Left kidney (tissue), 8 donors: ENCODE measurements at places on chromosomes 6 and 20. TPM values are rescaled to one million over a fixed set of nuclear protein-coding genes. Genes with fewer than 3 reads are reported as not detected.

GRCh38 chr6:105748737-105749161 is 337.4 kb upstream of the PRDM1 start:
- DNase-seq = no peak

The ATP9A gene
- polyA plus RNA-seq = 62.4 TPM

The C20orf141 gene
- polyA plus RNA-seq = not detected

DNA sequence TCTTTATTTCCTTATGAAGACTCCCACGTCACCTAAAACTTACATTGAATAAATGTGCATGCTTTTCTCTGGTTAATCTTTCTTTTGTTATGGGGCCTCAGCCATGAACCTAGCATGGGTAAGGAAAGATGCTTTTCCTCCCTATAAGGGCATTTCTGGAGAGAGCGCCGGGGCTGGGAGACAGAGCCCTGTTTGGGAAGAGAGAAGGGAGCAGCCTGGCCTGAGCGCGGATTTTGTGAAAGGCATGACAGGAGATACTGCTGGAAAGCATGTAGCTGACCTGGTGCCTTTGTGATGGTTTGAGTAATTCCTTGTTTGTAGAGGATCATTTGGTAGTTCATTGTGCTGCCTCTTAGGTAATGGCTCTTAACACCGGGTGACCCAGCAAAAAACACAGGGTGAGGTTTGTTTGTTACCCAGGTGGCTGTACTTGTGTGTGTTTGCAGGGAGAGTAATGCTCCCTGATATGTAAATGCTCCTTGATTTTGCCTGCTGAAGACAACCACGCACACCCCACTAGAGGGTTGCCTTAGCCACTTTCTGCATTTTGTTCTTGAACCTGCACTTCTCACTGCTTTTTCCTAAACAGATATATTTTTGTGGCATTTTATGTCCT is 59.2 kb downstream of the ANKRD6 start:
- no peak for DNase-seq

The RBPJL gene
- polyA plus RNA-seq = not detected

GRCh38 chr6:30100585-30101443 is 12.1 kb downstream of the TRIM31 start:
- DNase-seq = peak; percentile 15

DNA sequence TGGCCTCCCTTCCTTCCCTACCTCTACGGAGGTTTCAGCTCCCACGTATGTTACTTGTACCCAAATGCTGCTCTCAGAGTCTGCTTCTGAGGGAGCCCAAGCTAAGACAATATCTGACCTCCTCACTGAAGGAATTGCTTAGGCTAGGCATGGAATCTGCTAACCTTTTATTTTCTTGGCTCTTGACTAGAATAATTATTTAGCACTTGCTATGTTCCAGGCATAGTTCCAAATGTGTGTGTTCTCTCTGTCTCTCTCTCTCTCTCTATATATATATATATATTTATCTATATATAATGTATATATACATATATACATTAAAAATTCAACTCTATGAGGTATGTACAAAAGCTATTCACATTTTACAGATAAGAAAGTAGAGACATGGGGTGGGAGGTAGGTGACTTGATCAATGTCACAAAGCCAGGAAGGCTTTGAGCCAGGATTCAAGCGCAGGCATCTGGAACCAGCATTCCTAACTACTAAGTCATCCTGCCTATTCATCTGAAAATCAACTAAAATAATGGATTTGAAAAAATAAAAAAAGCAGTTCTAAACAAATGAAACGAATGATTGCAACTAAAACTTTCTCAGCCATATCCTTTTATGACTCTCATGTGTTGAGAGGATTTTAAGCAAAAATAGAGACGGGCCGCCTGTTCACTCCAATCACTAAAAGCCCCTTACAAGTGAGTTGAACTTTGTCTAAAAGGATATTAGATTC is 189.7 kb upstream of the JAG1 start:
- no peak for DNase-seq

- DNase-seq = no peak
Measured at GRCh38 chr6:112054001-112054400, at the start of gene CCN6. Gene CCN6, plus strand, starts transcription at chr6:112054104. Its CDS starts 254 bp downstream, at chr6:112054358.

- DNase-seq = no peak
Measured at GRCh38 chr6:24859132-24859531, 60.4 kb upstream of the ARMH2 start.

GRCh38 chr20:2210646-2211552 is 84.9 kb upstream of the TGM3 start:
- DNase-seq = peak; percentile 28

DNA sequence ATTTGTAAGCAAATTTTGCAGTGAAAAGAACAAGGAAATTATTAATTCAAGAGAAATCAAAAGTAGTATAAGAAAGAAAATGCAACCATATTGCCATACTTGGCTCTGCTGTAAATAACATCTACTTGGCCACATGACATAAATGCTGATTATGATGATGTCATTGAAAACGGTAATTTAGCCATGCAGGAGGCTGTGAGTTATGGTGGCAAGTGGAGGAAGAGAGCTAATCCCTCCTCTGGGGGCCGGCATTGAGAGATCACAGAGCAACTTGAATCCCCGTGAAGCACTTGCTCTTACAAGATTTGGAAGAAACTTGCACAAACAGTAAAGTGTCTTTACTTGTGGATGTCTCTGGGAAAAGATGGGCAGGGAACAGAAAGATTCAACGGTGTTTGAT is 456.6 kb downstream of the PREX1 start:
- DNase-seq = no peak

GRCh38 chr20:12305188-12305950 is 387.7 kb downstream of the BTBD3 start:
- no peak for DNase-seq

The MAN1A1 gene
- 89.9 TPM for polyA plus RNA-seq

The RNGTT gene
- 18.1 TPM for polyA plus RNA-seq

GRCh38 chr6:79954849-79955248 is 7.5 kb upstream of the ELOVL4 start:
- DNase-seq = no peak

The LY86 gene
- polyA plus RNA-seq = 1.1 TPM

GRCh38 chr6:82017773-82018172 is 229.8 kb downstream of the IBTK start:
- no peak for DNase-seq

- DNase-seq = no peak
Measured at GRCh38 chr6:146884728-146885127, 286.0 kb downstream of the ADGB start.

- DNase-seq = no peak
Measured at GRCh38 chr20:61754976-61755778, 310.5 kb downstream of the TAF4 start.

GRCh38 chr6:152821525-152821924 is 70.9 kb downstream of the VIP start:
- DNase-seq = no peak

DNA sequence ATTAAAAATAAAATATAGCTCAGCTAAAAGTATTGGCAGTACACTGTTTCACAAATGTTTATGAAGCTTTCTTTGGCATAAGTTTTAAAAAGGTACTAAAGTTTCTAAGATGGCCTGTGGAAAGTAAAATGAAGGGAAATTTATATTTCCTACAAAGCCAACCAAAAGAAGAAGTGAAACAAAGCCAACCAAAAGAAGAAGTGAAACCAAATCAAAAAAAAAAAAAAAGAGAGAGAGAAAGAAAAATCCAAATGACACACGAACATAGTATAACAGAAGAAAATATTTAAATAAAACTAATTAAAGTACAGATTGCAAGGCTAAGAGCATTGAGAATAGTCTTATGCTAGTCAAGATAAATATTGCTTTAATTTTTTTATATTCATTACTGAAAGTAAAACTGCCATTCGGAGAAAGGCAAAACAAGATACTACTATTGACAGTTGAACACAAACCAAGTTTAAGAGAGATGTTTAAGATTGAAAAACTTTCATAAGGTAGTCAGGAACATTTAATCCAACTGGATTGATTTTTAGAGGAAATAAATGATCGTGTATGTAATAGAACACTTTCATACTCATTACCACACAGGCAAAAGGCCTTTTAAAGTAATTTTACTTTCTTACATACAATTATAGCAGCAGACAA is 12.8 kb upstream of the KHDRBS2 start:
- no peak for DNase-seq

- DNase-seq = no peak
Measured at GRCh38 chr6:34230653-34231371, 5.9 kb upstream of the HMGA1 start.

The SESN1 gene
- polyA plus RNA-seq = 28.8 TPM

The FOXQ1 gene
- polyA plus RNA-seq = 10.9 TPM

The TNNC2 gene
- 0.47 TPM for polyA plus RNA-seq

GRCh38 chr20:38829296-38829875 is 23.9 kb downstream of the PPP1R16B start:
- no peak for DNase-seq

The SRC gene
- 53.5 TPM for polyA plus RNA-seq

GRCh38 chr20:25242231-25242630 is 5.7 kb upstream of the PYGB start:
- no peak for DNase-seq

The SLC17A9 gene
- polyA plus RNA-seq = 1.7 TPM

GRCh38 chr6:28269492-28269891 is 2.5 kb downstream of the ZSCAN26 start:
- DNase-seq = no peak

- no peak for DNase-seq
Measured at GRCh38 chr6:128029826-128030225, 129.0 kb upstream of the THEMIS start.

DNA sequence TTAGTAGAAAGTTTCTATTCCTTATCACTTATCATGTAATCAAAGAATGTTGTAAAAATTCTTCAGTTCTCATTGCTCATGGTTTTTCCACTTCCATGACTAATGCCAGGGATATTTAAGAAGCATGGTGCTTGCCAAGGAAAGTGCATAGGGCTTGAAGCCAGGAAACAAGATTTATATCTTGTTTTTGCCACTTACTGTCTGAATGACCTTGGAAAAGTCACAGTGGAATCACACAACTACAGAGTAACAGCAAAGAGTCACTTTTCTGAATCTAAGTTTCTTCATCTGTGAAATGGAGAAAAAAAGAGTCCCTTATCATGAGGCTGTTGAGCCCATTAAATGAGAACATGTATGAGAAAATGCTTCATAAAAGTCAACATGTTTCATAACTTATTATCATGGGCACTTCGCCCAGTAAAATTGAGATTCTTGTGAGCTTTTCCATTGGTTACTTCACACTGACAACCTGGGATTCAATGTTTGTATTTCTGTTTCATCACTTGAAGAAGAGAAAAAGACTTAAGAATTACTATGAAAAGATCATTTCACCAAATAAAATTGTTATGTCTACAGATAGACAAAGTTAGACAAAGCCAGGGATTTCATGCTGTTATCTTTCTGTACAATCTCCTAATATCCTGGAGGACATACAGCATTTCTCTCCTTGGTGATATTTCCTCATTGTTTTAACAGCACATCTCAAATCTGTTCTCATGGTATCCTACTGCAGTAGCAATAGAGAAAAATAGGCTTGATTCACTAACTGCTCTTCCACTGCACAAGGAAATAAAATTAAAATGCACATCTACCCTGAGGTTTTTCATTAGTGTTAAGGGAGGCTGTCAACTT is 7.6 kb upstream of the BMP5 start:
- DNase-seq = no peak

DNA sequence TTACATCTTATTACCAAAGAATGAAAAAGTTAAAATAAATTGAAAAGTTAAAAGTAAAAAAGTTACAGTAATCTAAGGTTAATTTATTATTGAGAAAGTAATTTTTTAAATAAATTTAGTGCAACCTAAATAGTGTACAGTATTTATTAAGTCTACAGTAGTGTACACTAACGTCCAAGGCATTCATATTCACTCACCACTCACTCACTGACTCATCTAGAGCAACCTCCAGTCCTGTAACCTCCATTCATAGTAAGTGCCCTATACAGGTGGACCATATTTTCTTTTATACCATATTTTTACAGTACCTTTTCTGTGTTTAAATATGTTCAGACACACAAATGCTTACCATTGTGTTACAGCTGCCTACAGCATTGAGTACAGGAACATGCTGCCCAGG is 624.7 kb upstream of the NOX3 start:
- DNase-seq = no peak

DNA sequence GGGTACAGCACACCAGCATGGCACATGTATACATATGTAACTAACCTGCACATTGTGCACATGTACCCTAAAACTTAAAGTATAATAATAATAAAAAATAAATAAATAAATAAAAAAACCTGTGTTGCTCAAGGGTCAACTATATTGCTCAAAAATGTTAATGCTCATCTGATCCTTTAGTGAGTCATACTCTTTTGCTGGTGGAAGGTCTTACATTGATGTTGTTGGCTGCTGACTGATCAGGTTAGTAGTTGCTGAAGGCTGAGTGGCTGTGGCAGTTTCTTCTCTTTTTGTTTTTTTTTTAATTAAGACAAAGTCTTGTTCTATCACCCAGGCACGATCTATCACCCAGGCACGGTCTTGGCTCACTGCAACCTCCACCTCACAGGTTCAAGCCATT is 29.6 kb upstream of the SMIM26 start:
- no peak for DNase-seq

The SLCO4A1 gene
- polyA plus RNA-seq = 2.0 TPM

DNA sequence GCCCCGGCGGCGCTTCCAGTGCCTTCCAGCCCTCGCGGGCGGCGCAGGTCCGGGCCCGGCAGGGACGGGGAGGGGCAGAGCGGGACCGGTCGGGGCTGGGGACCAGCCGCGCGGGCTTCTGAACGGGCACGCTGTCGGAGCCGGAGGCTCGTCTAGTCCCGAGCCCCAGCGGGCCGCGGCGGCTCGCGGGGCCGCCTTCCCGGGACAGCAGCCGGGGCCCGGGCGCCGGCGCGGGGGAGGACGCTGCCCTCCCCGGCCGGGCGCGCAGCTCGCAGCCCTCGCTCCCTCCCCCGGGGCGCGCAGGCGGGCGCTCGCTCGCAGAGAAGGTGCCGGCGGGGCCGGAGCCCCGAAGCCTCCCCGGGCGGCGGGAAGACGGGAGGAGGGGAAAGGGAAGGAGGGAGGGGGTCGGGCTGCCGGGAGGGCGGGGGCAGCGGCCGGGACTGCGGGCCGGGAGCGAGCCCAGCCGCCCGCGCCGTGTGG is 696 bp upstream of the SIRPA start:
- DNase-seq = peak; percentile 61

- DNase-seq = no peak
Measured at GRCh38 chr20:25328954-25329498, 61.6 kb downstream of the ABHD12 start.

DNA sequence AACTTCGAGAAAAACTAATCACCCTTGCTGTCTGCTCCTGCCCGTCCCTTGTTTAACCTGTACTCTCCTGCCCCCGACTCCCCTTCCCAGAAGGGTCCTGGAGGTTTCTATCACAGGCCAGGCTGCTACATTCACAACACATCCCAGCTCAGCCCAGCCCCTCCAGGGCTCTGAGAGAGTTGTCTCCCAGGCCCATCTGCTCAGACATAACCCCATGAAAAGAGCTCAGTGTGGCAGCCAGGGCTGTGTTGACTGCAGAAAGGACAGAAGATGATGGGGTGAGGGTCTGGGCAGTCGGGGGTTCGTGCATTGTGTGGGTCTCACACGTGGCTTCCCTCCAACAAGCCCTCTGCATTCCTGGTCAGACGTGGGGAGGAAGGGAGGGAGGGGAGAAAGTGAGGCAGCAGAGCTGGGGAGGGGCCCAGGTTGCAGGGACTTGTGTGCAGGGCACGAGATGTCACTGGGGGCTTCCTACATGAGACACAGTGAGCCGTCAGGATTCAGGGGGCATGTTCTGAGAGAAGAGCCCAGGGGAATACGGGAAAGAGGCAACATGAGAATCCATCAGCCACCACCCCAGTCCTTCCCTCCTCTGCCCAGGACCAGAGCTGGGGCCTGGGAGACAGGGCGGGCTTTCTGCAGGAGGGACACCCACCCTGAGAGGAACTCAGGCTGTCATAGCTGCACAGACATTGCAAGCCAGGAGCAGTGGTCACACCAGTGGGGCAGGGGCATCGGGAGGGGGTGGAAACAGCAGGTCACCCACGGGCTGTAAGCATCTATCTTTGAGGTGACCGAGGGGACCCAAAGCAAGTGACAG is 372.9 kb downstream of the PREX1 start:
- no peak for DNase-seq
